ENCODE measurements at places on chromosomes 2 and 18.
A peak's percentile ranks its signal among the peaks of the same experiment; 100 is the strongest.

DNA sequence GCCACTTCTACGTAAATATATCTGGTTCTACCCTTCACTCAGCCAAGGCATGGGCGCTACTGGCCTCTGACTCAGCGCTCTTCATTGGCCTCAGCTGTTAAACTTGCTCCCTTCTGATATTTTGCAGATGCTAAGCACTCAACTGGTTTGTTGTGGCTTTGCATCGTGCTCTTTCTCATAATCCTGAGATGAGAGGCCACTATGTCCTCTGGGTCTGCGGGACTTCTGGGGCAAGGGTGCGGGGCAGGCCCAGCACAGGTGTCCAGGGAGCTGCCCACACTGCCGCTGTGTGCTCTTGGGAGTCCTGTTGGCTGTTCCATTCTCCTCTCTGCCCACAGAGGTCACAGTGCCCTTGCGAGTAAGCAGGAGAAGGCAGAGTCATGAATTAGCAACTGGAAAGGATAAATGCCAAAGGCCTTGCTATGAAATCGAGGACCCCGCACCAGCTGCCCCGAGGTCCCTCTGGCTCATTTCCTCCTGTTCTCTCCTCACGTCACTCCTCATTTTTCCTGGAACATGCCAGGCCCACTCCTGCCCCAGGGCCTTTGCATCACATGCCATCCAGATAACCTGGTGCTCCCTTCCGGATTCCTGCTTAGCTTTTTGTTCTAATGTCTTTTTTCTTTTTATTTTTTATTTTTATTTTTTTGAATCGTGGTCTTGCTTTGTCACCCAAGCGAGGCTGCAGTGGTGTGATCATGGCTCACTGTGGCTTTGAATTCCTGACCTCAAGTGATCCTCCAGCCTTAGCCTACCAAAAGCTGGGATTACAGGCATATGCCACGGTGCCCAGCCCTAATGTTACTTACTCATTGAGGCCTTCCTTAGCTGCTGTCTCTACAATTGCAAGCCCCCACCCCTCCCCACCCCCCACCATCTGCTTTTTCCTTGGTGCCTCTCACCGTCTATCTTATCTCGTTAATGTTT is 34.9 kb upstream of the MAT2A start:
- no peaks in the 10 kb centered on the region for H3K4me1 ChIP-seq
- H3K27ac ChIP-seq: no peak overlapping the region
- no peaks in the 10 kb centered on the region for H3K36me3 ChIP-seq
- no peak for DNase-seq
- no peaks in the 10 kb centered on the region for H3K27me3 ChIP-seq
- no peak overlapping the region for H3K4me3 ChIP-seq

- no peaks in the 10 kb centered on the region for H3K36me3 ChIP-seq
- H3K27me3 ChIP-seq: no peaks in the 10 kb centered on the region
- no peak overlapping the region for H3K4me3 ChIP-seq
- no peak for DNase-seq
- H3K4me1 ChIP-seq: no peaks in the 10 kb centered on the region
Measured at GRCh38 chr2:16104949-16105668, 164.8 kb downstream of the MYCN start.

- H3K36me3 ChIP-seq: no peaks in the 10 kb centered on the region
- H3K27ac ChIP-seq: no peak overlapping the region
- DNase-seq: no peak
- no peak overlapping the region for H3K4me3 ChIP-seq
- no peaks in the 10 kb centered on the region for H3K27me3 ChIP-seq
Measured at GRCh38 chr2:133314795-133315194, 253.5 kb downstream of the NCKAP5 start.

DNA sequence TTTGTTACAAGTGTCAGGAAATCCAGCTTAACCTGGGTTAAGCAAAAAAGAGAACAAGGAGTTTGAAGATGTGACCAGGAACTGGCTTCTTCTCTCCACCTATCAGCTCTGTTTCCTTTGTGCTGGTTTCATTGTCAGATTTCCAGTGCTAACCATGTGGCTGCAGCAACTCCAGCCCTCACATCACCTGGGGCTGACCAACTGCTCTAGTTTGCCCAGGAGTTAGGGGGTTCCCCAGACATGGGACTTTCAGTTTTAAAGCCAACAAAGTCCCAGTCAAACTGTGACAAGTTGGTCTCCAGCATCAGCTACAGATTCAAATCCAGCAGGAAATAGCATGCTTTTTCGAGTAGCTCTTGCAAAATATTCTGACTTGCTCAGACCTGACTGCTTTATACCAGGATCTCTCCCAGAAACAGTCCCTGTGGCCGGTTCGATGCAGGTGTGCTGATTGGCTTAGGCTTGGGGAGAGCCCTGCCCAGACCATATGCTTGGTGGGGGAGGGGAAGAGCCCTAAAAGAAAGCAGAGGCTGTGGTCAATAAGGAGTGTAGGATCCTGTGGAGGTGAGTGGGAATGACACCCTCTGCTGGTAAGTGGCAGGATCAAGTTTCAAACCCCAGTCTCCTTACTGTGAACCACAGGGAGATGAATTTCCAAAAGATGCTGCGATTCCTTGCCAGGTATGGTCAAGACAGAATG is 49.5 kb downstream of the KCNE4 start:
- DNase-seq: no peak
- H3K36me3 ChIP-seq: no peaks in the 10 kb centered on the region
- H3K27me3 ChIP-seq: no peaks in the 10 kb centered on the region
- no peak overlapping the region for H3K4me3 ChIP-seq

- no peak overlapping the region for H3K4me3 ChIP-seq
- no peaks in the 10 kb centered on the region for H3K36me3 ChIP-seq
- H3K4me1 ChIP-seq: no peaks in the 10 kb centered on the region
- no peaks in the 10 kb centered on the region for H3K27me3 ChIP-seq
- DNase-seq: no peak
Measured at GRCh38 chr2:212904646-212905045, 246.8 kb downstream of the IKZF2 start.

- H3K4me3 ChIP-seq: no peak overlapping the region
- no peaks in the 10 kb centered on the region for H3K36me3 ChIP-seq
- peaks cover 44% of the 10 kb centered on the region for H3K27me3 ChIP-seq
Measured at GRCh38 chr2:46308081-46308480, 10.9 kb downstream of the EPAS1 start.

DNA sequence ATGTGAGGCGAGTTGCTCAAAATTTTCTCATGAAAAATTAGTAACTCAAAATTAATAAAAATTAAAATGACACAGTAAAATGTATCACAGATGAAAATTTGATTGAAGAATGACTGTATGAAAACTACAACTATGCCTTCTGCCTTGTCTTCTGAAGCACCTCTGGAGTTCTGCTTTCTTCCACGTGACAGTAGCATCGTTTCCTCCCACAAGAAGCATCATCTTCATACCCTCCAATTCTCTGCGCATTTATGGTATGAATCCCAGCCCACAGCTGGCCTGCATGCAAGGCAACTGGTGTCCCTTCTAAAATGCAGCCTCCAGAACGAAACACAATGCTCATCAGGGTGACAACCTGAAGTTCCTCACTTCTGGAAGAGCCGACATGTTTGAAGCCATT is 189.9 kb downstream of the MYO1B start:
- no peaks in the 10 kb centered on the region for H3K27me3 ChIP-seq
- no peak for DNase-seq
- no peak overlapping the region for H3K27ac ChIP-seq

GRCh38 chr2:231617059-231617926 is 24.6 kb downstream of the TEX44 start:
- no peak overlapping the region for H3K4me3 ChIP-seq
- H3K4me1 ChIP-seq: peaks cover 53% of the 10 kb centered on the region
- no peak for DNase-seq
- H3K36me3 ChIP-seq: no peaks in the 10 kb centered on the region
- H3K27ac ChIP-seq: peak overlapping the region; percentile 16

DNA sequence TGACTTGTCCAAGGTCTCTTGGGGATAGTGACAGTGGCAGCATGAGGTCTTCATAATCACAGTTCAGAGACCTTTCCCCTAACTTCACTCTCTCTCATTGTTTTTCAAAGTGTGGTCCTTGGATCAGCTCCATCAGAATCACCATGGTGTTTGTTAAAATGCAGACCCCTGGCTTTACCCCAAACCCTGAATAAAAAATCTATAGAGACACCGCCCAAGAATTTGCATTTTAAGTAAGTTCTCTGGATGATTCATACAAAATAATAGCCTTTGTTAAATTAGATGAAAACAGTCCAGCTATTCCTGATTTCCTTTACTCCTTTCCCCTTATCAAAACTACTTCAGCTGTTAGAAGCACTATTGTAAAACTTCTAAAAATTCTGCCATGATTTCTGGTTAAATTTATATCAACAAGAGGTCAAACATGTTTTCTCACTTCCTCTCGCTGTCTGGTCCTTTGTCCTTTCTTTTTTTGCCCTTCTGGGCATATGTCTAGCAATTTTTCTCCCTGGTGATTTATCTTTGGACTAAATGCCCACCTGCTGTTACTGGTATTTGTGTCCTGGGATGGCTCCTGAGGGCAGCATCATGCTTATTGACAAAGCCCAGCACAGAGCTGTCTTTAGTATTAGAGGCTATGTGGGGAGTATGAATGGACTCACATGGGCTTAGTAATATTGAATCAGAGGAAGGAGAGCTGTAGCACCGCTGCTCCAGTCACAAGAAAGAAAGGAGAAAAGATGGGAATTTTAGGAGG is 63.4 kb downstream of the LHCGR start:
- H3K27ac ChIP-seq: no peak overlapping the region
- DNase-seq: no peak
- H3K4me3 ChIP-seq: no peak overlapping the region
- peaks cover 3% of the 10 kb centered on the region for H3K27me3 ChIP-seq

DNA sequence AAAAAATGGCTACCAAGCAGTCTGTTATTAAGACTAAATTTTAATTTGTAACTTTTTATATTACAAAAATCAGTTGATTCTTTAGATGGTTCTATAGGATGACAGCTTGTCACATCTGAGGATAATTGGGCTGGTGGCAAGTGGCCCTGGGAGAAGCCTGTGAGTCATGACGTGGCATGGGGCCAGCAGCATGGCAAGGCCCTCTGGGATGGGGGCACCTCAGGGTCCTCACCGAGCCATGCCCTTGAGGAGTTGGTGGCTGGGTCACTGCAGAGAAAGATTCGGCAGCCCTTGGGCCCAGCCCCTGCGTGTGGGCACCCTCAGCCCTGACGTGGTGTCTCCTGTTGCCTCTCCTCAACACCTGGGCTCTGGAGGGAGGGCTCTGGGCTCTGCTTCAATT is 49.7 kb downstream of the STK25 start:
- H3K4me1 ChIP-seq: no peaks in the 10 kb centered on the region
- no peaks in the 10 kb centered on the region for H3K27me3 ChIP-seq
- H3K36me3 ChIP-seq: no peaks in the 10 kb centered on the region
- no peak overlapping the region for H3K27ac ChIP-seq
- DNase-seq: no peak

DNA sequence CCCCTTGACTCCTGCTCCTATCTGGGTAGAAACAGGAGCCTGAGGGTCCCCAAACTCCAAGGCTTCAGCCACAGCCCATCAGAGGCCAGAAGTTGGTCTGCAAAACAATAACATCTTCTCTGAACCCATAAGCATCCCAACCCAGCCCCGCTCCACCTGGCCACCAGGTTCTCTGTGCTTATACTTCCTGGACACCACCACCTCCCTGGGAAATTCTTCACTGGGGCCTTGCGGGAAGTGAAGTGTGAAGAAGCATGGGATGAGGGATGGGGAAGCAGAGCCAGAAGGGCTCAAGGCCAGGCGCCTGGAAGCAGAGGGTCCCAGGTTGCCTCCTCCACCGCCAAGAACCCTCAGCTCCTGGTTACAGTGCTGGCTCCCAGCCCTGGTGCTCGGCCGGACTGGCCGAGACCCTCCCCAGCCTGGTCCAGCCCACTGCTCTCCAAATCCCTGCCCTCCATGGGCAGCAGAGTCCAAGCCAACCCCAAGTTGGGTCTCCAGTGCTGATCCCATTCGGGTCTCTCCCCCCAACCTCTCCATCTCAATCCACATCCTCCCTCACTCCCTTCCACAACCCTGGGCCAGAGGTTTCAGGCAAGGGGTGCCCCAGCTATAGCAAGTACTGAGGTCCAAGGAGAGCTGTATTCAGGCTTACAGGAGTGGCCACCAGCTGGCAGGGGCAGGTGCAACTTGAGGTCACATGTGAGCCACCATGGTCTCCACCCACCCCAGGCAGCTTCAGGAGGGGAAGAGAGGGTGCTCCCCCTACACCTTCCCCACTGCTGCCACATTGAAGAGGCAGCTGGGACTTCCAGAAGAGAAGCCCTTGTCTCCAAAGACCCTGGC is 60.7 kb downstream of the TNS1 start:
- H3K4me3 ChIP-seq: no peak overlapping the region
- H3K4me1 ChIP-seq: peaks cover 2% of the 10 kb centered on the region
- H3K36me3 ChIP-seq: no peaks in the 10 kb centered on the region
- H3K27me3 ChIP-seq: peaks cover 12% of the 10 kb centered on the region
- no peak for DNase-seq

DNA sequence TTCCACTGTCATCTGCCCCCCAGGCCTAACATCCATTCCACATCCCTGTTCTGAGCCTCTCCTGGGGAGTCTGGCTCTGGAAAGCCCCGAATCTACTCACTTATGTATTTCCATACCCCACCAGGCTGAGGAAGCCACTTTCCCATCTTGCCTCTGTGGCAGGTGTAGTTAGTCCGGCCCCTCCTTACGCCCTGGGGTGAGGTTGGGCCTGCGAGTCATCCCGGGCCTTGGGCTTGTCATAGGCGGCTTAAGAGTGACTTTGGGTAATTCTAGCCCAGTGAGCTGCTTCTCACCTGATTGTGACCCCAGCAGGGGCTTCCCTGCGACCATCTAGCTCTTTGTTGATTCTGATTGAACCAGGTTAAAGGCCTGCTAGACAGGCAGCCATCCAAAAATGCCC is 21.1 kb downstream of the PCARE start:
- no peak overlapping the region for H3K4me3 ChIP-seq
- H3K36me3 ChIP-seq: no peaks in the 10 kb centered on the region
- DNase-seq: no peak
- peaks cover 9% of the 10 kb centered on the region for H3K4me1 ChIP-seq
- no peaks in the 10 kb centered on the region for H3K27me3 ChIP-seq
- H3K27ac ChIP-seq: no peak overlapping the region

GRCh38 chr18:57837917-57838548 is 34.9 kb upstream of the ATP8B1 start:
- H3K4me1 ChIP-seq: peaks cover 70% of the 10 kb centered on the region
- H3K27ac ChIP-seq: peak overlapping the region; percentile 68
- no peak overlapping the region for H3K4me3 ChIP-seq
- no peaks in the 10 kb centered on the region for H3K36me3 ChIP-seq
- H3K27me3 ChIP-seq: peaks cover 20% of the 10 kb centered on the region
- DNase-seq: peak; percentile 45

GRCh38 chr2:20011276-20012031 is 1.0 kb downstream of the MATN3 start:
- H3K4me1 ChIP-seq: peaks cover 3% of the 10 kb centered on the region
- no peak for DNase-seq
- H3K27me3 ChIP-seq: peaks cover 45% of the 10 kb centered on the region
- peak overlapping the region; percentile 53 for H3K4me3 ChIP-seq
- no peak overlapping the region for H3K27ac ChIP-seq

GRCh38 chr2:66579186-66580126 is 144.5 kb downstream of the MEIS1 start:
- DNase-seq: no peak
- peaks cover 3% of the 10 kb centered on the region for H3K36me3 ChIP-seq
- no peak overlapping the region for H3K27ac ChIP-seq
